Activated CD4-positive, alpha-beta T cell treated with anti-CD3 and anti-CD28 coated beads, Interleukin-2, amount 10 ng/mL, durations not matched to agents 24 days and 14 days (primary cell): ENCODE measurements at places on chromosomes 7 and 10.

DNA sequence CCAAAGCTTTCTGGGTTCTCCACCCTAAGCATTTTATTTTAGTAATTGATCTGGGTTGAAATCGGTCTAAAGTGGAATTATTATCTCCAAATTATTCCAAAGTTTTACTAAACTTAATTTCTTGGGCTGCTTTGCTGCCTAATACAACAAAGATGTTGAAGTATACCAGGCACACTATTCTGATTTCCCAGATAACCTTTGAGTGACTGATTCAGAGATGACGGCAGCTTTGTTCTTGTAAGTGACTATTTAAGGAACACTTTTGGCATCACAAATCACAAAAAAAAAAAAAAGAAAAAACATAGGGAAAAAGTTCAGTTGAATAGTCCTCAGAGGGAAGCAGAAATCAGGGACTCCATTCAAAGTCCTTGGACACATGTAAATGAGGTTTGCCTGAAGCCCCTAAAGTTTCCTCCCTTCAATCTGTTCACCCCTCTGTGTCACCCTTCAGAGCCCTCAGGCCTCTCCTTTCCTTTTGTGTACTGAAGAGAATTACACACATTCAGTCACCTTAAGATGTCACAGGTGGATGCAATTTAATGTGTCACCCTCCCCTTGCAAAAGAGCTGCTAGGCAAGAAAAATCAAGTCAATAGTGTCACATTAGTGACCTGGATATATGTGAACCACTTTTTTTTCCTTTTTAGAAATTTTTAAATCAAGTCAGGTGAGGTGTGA, 81.5 kb downstream of the RTKN2 start:
- DNase-seq = peak; percentile 66

GRCh38 chr10:70832852-70833528, 17.2 kb downstream of the SGPL1 start:
- no peak for DNase-seq

- no peak for DNase-seq
Observed at GRCh38 chr7:103009466-103010185, 65.0 kb downstream of the FBXL13 start.

DNA sequence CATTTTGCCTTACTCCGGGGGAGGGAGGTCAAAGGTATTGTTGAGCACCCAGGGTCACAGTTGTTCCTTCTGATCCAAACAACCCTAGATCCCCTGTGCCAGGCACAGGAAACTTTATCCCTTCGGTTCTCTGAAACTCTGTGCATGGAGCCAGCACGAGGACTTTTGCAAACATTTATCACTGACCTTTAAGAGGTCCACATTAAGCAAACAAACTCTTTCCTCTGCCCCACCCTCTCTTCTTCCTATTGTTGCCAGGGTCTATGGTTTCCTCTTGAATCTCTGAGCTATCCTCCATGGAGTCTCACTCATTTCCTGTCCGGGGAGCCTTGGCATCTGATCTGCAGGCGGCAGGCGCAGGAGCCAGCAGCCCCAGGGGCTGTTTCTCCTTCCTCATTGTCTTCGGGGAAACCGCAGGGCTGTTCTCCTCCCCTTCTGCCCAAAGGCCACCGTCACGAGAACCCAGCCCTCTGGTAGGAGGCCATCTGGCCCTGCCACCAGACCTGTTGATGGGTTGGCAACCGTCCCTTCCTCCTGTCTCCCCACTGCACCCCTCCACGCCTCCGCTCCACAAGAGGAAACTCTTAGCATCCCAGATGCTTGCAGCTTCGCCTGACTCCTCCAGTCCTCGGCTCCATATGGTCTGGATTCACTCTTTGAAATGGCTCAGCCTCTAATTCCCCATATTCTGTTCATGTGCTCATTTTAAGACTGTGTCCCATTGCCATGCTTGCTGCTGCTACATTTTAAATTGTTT, 327.3 kb upstream of the NRP1 start:
- no peak for DNase-seq

GRCh38 chr7:84264396-84264795, 69.8 kb upstream of the SEMA3A start:
- DNase-seq = no peak

GRCh38 chr10:4670737-4671136, 155.3 kb upstream of the AKR1E2 start:
- DNase-seq = no peak
